NCI-H2081 treated with DMSO at 0.1 percent for 48 hours (cell line): ENCODE measurements at places on chromosomes 12 and 14.

GRCh38 chr14:99348816-99349614 lies 77.0 kb upstream of the BCL11B start:
- no peak for DNase-seq

- DNase-seq: no peak
Measured at GRCh38 chr12:106493531-106493930, 89.3 kb upstream of the RFX4 start.

DNA sequence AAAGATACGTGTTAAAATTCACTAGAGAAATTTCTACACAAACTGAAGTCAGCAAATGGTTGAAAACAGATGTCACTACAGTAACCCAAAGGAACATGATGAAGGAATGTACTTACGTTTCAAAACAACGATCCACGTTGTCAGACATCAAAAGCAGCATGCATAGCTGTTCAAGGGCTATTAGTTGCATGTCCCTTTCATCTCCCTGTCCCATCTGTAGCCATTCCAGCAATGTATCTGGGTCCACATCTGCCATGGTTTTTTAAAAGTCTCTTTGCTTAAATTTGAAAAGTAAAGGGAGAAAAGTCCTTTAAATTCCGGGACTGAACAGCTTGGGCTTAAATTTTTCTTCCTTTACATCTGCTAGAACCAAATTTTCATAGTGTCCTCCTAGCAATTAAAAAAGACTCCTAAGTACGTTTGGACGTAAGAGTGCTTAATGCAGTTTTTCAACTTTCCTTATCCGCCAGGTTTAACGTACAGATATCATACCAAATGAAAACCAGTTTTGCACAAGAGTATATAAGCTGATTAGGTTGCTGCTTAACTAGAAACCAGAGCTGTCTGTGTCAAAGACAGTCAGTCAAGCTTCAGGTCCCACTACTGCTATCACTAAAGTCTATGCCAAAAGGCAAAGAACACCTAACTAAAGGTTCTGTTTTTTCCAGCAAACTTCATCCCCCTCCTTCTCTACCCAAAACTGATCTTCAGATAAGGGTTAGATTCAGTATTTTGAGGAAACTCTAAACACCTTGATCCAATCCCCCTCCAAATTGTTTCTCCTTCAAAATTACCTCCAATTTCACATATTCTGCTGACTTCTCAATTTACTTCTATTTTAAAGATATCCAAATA lies 1.7 kb downstream of the HECTD1 start:
- DNase-seq: no peak

DNA sequence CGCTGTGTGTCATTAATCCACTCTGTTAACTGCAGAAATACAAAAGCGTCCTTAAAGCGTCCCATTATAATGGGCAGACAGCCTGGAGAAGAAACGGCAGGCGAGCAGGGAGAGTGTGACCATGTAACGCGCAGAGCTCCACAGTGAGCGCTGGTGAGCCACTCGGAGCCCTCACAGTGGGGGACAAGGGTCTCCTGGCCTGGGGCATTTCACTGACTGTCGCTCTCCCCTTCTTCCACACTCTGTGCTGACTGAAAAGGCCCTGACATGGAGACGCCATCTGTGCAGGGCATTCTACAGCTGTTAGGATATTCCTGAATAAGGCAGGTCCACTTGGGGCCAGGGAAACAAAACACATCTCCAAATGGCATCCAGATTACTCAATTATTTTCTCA lies 24.2 kb downstream of the CCDC92 start:
- DNase-seq: no peak

DNA sequence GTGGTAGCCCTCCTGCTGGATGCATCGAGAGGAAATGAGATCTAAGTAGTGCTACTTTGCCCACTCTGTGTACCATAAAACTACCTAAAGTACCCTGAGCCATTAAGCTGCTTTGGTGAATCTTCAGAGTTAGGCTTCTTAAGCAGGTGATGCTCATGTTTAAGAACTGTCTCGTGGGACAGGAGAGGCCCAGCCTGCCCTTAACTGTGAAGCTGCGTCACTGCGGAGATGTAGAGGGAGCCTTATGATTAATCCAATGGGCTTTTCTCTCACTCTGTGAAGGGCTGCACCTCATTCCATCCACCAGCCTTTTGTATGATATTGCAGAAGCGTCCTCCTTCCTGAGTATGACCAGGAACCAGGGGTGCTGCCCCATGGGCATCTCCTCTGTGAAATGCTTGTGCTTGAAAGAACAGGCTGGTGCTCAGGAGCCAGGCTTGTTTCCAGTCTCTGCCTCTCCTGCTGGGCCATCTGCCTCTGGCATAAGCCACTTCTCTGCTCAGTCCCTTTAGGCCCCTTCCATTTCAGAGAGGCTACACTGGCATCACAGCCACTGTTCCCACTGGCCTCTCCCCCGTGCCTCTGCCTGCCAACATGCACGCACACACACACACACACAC lies 6.8 kb upstream of the CCDC177 start:
- DNase-seq: no peak

- no peak for DNase-seq
Measured at GRCh38 chr14:56524971-56525677, 54.5 kb upstream of the TMEM260 start.

DNA sequence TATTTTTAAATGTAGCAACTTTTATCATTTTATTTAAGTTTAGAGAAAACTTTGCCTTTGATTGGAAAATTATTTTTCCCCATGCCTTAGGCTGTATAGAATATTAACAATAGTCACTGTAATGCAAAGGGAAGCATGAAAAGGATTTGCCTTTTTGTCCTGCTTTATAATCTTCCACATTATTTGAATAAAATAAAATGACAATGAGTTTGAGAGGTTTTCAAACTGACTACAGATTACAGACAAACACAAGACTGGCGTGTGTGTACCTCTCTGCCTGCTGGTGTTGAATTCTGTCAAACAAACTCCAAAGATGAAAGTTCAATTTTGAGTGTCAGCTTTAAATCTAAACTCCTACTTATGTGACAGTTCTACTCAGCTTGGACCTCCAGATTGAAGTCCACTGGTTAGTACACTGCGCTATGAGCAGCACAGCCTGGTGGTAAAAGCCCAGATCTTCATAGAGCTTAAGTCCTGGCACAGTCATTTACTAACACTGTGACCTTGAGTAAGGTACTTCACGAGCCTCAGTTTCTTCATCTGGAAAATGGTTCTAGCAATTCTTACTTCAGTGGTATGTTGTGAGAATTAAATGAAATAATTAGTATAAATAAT lies 98.3 kb upstream of the CPNE8 start:
- no peak for DNase-seq

GRCh38 chr14:87805315-87805723 lies 187.7 kb downstream of the GALC start:
- no peak for DNase-seq

DNA sequence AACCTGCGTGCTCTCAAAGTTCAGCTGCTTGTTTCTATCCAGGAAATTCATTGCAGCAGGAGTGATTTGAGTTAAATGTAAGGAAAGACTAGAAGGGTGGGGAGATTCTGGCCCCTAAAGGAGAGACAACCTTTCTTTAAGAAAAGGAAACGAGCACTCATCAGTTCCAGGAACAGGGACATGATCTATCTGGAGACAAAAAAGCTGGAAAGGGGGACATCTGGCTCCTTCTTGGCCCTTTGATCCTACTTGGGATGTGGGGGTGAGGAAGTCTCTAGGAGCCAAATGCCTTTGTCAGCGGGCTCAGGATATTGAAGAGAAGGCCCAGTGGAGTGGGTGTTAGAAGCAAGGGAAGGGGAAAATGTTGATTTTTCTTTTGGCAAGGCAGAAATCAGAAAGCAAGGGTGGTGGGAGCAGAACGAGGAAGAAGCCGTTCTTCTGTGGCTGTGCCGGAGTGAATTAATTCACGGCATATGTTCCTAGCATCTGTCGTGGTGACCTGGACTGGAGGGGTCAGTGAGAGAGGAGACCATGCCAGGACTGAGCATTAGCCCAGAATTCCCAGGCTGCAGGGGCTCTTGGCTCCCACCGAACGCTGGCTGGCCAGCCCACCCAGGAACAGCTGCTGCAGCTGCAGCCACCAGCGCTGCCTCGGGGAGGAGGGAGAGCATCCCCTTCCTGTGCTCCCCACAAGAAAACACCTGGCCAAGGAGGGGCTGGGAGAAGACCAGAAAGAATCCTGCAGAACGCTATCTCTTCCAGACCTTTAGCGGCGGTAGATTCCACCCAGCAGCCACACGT lies 62.8 kb upstream of the GPATCH2L start:
- DNase-seq: no peak

GRCh38 chr14:24609655-24610344 lies at the start of gene GZMH:
GZMH (minus strand) TSS chr14:24609685; CDS start chr14:24609613, 72 bp downstream.
- no peak for DNase-seq

DNA sequence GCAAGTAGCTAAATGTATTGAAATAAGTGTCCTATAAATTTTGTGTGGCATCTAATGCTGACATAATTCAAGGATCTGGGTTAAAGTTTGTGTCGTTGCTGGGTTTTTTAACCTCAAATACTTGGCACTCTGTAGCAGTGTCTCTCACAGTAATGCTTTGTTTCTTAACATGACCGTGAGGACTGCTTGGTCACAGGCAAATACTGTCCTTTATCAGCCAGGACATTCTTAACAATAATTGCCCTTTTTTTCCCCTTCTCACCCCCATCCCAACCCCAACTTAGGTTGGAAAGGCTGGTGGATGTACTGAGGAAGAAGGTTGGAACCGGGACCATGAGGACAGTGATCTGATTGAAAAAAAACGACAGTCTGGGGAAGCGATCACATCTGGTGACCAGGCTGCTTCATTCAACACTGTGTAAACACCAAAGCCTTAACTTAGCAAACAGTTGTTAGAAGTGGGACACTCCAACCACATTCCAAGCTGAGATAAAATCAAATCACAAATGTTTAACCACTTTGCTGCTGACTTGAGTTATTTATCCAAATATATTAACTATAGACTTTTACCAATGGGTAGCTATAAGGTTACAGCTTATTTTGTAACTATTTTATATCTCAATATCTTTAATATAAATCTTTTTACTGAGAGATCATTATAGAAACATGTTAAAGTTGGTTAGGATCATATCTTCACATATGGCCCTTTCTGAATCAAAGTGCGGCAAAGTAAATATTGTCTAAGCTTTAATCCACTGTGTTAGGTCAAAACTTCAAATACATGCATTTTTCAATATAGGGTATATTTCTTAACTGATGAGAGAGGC lies 48.2 kb downstream of the FOXA1 start:
- DNase-seq: no peak

GRCh38 chr12:119938049-119938667 lies 50.9 kb upstream of the BICDL1 start:
- DNase-seq: no peak

- no peak for DNase-seq
Measured at GRCh38 chr14:105930572-105930971, 404.2 kb downstream of the TMEM121 start.

DNA sequence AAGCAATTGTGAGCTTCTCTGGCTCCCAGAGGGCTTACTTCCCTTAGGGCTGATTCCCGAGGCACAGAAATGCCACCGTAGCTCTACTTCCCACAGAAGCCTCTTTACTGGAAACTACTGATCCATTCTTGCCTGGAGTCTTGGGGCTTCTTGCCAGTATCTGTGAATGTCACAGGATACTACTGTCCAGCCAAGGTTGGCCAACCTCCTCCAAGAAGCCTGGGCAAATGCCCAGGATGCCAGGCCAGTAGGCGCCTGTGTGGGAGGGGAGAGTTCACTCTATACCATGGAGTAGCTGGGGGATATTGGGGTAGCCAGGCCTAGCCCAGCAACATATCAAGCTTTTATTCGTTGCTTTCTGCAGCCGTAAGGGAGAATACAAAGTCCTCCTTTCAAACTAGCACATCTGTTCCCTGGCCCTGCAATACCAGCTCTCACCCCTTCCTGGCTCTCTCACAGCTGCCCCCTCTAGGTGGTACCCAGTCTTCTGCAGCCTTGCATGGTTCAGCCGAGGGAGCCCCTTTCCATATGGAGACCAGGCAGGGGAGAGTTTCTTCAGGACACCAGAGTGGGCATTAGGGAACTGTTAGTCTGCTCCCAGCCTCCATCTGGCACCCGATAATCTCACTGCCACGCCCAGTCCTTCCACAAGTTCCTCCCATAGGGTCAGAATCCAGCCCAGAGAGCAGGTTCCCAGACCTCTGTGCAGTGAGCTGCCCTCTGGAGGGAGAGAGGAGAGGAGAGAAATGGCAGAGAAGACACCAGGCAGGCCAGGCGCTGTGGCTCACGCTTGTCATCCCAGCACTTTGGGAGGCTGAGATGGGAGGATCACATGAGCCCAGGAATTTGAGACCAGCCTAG lies 24.3 kb upstream of the PLEK2 start:
- DNase-seq: no peak

- DNase-seq: no peak
Measured at GRCh38 chr12:122366685-122367475, 55.6 kb downstream of the CLIP1 start.

DNA sequence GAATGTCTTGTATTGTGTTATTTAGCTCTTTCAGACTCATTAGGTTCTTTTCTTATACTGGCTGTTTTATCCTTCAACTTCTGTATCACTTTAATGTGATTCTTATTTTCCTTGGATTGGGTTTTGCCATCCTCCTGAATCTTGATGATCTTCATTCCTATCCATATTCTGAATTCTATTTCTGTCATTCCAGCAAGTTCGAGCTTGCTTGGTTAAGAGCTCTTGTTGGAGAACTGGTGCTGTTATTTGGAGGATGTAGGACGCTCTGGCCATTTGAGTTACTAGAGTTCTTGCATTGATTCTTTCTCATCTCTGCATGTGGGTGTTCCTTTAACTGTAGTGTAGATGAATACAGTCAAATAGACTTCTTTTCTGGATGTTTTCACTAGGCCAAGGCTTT lies 142.3 kb upstream of the SLC38A2 start:
- no peak for DNase-seq

DNA sequence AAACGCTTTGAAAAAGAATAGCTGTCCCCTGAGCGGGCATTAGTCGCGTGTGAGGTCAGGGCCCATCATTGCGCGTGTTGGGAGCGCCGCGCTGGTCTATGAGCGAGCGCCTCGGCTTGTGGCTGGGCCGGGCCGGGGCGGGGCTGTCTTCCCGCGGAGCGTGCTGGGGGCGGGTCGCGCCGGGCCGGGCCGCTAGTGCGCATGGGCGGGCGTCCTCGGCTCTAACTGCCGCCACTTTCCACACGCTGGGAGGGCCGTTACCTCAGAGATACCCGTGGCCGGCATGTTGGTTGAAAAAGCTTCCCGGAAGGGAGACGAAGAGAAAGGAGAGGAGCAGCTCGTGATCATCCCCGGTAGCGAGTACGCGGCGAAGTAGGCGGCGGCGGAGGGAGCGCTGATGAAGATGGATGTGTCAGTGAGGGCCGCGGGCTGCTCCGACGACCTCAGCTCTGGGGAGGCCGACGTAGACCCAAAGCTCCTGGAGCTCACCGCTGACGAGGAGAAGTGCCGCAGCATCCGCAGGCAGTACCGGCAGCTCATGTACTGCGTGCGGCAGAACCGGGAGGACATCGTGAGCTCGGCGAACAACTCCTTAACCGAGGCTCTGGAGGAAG lies at the start of gene EID3:
Gene EID3, plus strand, starts transcription at position 202 of the 614 bp plus-strand sequence. Its CDS starts 196 bp downstream, at position 398.
- DNase-seq: no peak

GRCh38 chr14:82045339-82045738 lies 511.7 kb upstream of the SEL1L start:
- no peak for DNase-seq

- DNase-seq: no peak
Measured at GRCh38 chr14:23121361-23121771, 2.3 kb upstream of the CEBPE start.
